Activated CD4-positive, alpha-beta T cell treated with anti-CD3 and anti-CD28 coated beads, Interleukin-2, Interleukin-6, amounts not matched to agents 100 ng/mL and 50 ng/mL, durations not matched to agents 16 hours and 8 hours (primary cell): ENCODE measurements at places on chromosomes 3 and 15.

GRCh38 chr3:12522721-12523120, 22.6 kb downstream of the MKRN2OS start:
- no peak for DNase-seq

- DNase-seq, result no peak
Measured at GRCh38 chr3:183050706-183051105, 48.6 kb downstream of the MCCC1 start.

GRCh38 chr3:197787412-197787811, 3.6 kb upstream of the LRCH3 start:
- no peak for DNase-seq

DNA sequence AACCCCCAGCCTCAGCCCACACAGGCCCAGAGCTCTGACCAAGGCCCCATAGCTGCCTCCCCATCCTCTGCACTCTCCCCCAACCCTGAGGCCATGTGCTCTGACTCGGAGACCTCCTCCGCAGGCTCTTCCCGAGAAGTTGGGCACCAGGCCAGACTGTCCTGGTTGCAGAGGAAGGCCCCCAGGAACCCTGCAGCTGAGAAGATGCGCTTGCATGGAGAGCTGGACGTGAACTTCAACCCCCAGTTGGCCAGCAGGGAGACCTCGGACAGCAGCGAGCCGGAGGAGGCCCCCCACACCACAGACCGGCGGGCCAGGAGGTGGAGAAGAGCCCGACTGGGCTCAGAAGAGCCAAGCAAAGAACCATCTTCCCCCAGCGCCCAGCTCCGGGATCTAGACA, 119.5 kb upstream of the EIF1B start:
- DNase-seq, result no peak

DNA sequence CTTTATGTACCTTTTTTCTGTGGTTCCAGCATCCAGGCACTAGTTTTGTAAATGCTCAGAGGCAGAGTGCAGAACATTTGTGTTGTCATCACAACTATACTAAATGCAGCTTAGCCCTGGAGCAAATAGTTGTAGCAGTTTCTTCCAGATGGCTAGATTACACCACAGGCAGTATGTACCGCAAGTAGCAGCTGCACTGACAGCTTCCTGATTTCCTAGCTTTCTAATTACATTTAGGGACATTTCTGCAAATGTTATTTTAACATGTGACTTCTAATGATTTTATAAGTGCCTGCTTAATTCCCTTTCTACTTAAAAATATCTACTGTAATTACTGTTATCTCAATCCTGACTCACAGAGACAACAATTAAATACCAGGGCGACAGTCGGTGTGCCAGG, 106.5 kb downstream of the NR2E3 start:
- no peak for DNase-seq

- DNase-seq, result no peak
Measured at GRCh38 chr3:79467721-79468120, 300.1 kb downstream of the ROBO1 start.

- DNase-seq, result no peak
Measured at GRCh38 chr15:70267879-70268278, 170.2 kb upstream of the TLE3 start.

DNA sequence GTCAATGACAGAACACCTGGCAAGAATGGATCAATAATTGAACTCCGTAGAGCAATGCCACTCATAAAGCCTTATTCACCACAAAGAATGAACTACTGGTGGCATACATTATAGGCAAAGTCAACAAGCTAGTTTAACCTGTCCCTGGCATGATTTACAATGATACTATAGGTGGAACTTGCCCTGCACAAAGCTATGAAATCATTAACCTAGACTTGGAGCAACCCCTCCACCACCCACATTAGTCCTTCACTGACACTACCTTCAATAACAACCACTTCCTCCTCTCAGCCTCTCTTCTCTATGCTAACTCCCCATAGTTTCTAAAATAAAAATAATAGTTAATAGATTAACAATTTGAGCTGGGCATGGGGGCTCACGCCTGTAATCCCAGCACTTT, 54.4 kb downstream of the ACAP2 start:
- no peak for DNase-seq

- DNase-seq, result no peak
Measured at GRCh38 chr3:11185564-11186317, 31.4 kb downstream of the HRH1 start.

DNA sequence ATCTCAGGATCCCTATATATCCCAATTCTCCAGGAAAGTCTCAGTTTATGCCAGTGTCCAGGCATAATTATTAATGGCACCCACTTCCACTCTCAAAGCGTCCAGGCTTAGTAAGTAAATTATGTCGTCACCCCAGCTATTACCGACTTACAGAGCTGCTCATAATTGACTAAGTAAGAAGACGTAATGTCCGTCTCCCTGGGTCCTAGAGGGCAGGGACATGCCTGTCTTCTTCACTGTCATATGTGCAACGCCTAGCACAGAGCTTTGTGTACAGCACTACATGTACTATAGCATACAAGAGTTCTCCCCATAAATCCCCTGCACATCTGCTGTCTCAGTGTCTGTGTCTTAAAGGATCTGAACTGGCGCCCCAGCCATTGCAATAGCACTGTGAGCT, 23.9 kb upstream of the HRH1 start:
- DNase-seq, result no peak

GRCh38 chr3:138394156-138394555, 40.3 kb upstream of the ESYT3 start:
- DNase-seq, result no peak

GRCh38 chr15:77983091-77983707, 94.3 kb downstream of the TBC1D2B start:
- DNase-seq, result no peak

DNA sequence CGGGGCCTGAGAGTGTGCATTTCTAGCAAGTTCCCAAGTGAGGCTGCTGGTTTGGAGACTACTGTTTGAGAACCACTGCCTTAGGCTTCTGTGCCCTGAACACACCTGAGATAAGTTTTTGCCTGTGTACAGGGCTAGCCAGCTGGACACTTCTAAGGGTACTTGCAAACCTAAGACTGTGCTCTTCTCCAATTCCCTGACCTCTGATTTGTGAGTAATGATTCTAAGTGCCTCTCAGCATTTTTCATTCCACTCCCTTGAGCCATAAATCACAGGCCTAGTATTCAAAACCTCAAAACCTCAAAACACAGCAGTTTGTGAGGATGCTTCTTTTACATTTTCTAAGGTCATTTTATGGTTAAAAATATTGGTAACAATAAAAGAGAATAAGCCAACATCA, 148.4 kb downstream of the CHST2 start:
- DNase-seq, result no peak

DNA sequence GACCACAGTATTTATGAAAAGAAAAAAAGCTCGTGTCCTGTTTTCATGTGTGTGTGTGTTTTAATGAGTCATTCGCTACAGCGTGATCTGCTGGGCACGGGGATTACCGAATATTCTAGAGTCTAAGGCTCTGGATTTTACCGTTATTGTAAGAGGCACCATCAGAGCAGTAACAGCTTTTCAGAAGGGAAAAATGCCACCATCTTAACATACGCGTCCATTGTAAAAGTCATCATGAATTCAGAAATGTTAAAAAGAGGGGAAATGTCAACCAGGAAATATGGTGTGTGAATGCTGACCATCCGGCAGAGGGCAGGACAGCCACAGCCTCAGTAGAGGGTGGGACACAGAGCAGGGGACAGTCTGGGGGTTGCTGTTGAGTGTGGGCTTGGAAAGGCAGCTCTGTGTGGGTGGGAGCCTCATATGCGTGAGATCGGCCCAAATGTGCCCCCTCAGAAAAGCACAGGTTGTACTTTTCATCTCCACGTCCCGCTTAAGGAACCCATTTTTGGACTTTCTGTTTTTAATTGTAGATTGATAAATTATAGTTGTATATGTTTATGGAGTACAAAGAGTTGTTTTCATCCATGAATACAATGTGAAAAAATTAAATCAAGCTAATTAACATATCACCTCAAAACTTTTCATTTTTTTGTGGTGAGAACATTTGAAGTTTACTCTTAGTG, 69.6 kb downstream of the ASB7 start:
- no peak for DNase-seq

- DNase-seq, result peak; percentile 12
Measured at GRCh38 chr3:9951598-9951961, 628 bp downstream of the PRRT3 start.

GRCh38 chr3:194054016-194054415, 81.9 kb upstream of the HES1 start:
- DNase-seq, result no peak

DNA sequence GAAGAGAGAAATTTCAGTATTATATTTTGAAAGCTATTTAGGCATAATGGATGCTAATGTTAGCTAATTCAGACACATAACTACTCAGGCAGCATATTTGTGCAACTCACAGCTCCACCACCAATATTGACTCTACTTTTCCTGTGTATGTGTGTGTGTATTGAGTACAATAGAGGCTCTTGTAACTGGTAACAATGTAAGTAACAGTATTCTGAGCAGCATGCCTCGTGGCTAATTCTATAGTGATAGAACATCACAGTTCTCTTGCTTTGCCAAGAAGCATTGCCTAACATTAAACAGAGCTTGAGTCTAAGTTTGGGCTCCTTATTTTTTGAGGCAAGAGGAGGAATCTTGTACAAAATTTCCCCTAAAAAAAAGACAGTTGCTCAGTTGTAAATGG, 98.6 kb upstream of the ARHGEF26 start:
- DNase-seq, result no peak

- DNase-seq, result no peak
Measured at GRCh38 chr3:60909526-60909925, 341.7 kb downstream of the FHIT start.

DNA sequence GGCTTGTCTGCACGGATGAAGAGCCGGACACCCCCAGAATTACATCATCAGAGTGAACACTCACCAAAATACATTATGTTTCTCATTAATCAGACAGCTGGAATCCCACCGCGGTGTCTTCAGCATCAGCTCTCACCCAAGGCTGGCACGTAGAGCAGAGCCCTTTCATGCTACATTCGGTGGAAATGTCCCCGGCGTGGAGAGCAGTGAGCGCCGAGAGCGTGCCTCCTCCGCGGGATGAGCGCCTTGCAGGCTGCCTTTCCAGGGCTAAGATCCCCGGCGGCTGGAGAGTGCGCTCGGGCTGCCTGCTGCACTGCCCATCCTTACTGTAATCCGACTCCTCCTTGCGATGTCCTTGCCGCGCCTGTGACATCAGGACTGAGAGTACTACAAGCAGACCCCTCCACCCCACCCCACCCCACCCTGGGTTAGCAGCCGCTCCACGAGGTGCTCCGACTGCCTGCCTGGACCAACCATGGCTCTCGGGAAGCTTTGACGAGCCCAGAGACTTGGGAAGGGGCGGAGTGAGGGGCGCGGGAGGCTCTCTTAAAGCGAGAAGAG, at the start of gene ZNF385D:
Gene ZNF385D, minus strand, starts transcription at position 380 of the 561 bp plus-strand sequence. Its CDS starts 294 bp downstream, at position 86.
- no peak for DNase-seq

DNA sequence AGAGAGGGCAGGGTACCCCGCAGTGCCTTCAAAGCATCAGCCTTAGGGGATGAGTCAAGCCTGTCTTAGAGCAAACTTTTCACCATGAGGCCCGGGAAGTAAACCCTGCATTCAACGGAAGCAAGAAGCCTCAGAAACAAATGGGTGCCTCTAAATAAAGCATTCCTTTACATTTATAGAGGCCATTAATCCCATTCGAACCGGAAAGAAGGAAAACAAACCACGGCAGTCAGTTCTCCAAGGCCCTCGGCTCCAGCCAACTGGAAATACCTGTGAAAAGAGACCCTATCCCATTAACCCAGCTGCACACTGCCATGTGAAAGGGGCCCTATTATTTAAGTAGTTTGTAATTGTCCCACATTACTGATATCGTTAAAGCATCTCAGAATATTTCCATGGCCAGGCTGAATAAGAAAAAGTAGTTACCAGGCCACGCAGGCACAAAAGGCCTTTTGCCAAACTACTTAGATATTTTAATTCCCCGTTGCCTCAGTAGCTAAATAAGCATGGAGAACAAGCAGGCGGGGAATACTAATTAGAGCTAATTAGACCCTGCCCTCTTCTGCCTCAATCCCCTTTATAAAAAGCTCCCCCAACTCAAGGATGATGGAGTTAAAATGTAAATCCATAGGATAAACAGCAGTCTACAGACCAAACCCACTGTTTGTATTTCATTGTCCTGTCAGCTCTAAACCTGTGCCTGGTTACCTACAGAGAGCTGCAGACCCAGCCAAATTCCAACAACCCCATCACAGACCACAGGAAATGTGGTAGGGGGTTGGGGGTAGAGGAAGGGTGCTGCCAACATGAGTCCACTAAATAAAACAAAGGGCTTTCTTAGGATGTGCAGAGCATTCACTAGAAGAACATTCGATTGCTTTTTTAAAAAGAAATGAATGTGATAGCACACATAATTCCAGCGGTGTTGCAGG, 4.1 kb downstream of the ITGB5 start:
- no peak for DNase-seq

DNA sequence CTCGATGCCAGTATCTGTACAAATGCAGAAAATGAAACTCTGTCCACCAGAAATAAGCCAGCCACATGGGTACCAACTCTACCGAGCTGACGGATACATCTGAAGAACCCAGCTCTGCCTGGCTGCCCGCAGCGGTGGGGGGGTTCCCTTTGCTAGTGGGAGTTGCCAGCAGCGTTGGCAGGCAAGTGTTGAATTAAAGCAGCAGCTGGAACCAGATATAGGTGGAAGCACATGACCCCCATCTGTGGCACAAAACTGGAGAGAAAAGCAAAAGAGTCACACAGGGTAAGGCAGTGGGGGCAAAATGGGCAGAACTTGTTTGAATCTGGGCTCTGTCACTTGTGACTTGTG, 17.9 kb downstream of the CRYGS start:
- no peak for DNase-seq

DNA sequence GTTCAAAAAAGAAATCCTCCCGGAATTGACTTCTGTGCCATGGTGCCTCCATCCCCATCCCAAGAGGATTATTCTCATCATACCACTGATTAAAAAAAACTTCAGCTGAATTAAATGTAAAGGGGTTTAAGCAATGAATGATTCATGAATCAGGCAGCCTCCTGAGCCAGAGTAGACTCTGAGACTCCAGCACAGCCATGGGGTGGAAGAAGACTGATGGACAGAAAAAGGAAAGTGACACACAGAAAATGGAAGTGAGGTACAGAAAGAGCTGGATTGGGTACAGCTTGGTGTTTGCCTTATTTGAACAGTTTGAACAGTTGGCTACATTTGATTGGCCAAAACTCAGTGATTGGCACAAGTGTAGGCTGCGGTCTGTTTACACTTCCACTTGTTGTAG, 224.8 kb upstream of the ATP10A start:
- no peak for DNase-seq

GRCh38 chr15:63473007-63473748, 31.2 kb upstream of the USP3 start:
- DNase-seq, result no peak

- no peak for DNase-seq
Measured at GRCh38 chr3:21220944-21221343, 530.1 kb downstream of the ZNF385D start.

DNA sequence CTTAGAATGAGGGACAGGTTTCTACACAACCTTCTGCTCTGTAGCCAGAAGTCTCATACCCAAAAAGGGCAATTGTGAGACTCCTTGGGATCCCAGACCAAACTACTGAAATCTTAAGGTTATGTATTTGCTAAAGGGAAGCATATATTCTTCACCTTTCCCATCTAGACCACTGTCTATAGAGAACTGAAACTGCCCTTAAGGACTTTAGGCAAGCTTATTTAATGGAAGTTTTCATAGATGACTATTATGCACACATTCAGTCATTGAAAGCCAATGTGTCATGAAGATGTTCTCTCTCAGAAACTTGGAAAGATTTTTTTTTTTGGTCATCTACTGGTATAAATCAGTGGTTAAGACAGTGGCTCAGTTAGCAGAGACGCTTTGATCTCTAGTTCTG, 365.3 kb downstream of the MCTP2 start:
- no peak for DNase-seq
